ENCODE measurements at places on chromosomes 7 and 10.

GRCh38 chr10:44801383-44802327 is 109.5 kb upstream of the TMEM72 start:
- no peak for DNase-seq

- no peak for DNase-seq
Observed at GRCh38 chr10:6273351-6273750, 70.6 kb downstream of the PFKFB3 start.

- DNase-seq: no peak
Observed at GRCh38 chr7:36692456-36692855, 31.8 kb downstream of the AOAH start.

- no peak for DNase-seq
Observed at GRCh38 chr10:122208571-122209430, 62.3 kb upstream of the BTBD16 start.

- DNase-seq: no peak
Observed at GRCh38 chr7:78185149-78185745, 386.7 kb downstream of the PHTF2 start.

DNA sequence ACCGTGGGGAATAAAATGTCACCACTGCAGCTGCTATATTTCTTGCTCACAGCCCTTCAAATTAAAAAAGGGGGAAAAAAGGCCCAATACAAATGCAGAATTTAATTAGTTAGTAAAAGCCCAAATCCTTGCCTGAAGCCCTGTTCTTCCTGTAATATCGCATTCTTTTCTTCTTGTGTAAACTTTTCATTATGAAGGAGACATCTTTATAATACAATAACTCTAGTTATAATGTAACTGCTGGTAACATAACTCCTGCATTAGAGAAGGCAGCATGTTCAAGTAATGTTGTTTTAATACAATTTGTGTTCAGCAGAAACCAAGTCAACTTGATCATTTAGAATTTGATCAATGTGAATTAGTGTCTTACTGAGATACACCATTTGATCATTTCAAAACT is 250.9 kb downstream of the CHCHD3 start:
- no peak for DNase-seq

DNA sequence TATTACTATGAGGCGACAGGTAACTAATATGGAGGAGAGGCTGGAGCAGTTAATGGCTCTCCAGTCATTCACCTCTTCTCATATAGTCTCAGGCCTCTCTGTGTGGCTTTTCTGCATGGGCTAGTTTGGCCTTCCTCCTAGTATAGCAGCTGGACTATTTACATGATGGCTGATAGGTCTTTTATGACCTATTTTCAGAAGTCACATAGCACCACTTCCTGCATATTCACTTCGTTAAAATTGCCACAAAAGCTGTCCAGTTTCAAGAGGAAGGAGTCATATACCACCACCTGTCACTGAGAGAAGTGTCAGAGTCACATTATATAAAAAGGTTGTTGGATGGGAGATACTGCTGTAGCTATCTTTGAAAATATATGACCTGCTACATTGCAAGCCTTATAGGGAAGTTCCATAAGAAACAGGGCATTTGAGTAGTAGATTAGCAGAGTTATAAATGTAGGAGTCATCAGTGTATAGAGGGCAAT is 8.0 kb upstream of the DMTF1 start:
- no peak for DNase-seq

GRCh38 chr7:55110282-55110992 is 91.6 kb downstream of the EGFR start:
- no peak for DNase-seq
